ENCODE measurements at places on chromosomes 5 and 9.
A peak's percentile ranks its signal among the peaks of the same experiment; 100 is the strongest.

- no peak for DNase-seq
Measured at GRCh38 chr5:134106991-134107701, 7.3 kb upstream of the TCF7 start.

DNA sequence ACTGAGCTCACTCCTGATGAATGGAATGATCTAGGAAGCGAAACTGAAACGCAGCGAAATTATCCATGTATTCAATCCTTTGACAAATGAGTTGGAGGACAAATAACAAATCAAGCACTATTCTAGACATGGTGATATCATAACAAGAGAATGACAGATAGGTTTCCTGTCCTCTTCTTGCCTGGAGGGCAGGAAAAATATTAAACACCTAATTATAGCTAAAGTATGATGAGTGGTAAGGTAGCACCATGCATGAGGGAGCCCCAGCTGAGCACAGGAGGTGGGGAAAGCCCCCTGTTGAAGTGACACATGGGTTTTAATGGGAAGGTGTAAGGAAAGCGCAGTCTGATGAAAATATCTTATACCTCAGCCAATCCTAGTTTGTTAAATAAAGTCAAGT, 225.2 kb downstream of the NPR3 start:
- DNase-seq, result no peak

DNA sequence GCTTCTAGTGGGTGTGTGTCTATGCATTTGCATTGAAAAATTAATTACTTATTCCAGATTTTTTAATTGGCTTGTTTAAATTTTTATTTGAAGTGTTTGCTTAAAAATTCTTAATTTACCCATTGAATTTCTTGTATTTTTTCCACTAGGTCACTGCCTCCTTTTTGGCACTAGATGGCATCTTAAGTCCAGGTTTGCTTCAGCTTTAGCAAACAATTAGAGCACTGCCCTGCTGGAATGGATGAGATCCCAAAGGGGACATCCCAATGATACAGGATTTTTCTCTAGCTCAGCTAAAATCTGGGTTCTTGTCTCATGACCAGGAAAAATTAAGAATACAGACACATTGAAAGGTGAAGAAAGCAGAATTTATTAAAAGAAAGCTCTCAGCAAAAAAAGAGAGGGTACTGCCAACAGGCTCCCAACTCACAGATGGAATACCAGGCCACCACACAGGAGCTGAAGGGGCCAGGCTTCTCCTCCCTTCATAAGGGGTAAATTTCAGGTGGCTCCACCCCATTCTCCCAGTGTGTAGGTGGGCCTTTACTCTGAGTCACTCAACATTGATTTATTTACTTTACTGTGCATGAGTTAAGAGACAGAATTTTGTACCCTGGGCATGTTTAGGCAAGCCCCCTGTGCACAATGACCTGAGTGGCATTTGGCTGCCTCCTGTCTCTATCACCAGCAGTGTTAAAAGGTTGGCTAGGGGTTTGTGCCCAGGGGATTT, 532.4 kb downstream of the ANXA1 start:
- peak; percentile 62 for DNase-seq

GRCh38 chr9:14218253-14218652, 95.7 kb downstream of the NFIB start:
- no peak for DNase-seq

- no peak for DNase-seq
Measured at GRCh38 chr5:138128334-138128733, 10.9 kb downstream of the NME5 start.

All from ACHN (cell line).